ENCODE measurements at places on chromosomes 5 and 9.

DNA sequence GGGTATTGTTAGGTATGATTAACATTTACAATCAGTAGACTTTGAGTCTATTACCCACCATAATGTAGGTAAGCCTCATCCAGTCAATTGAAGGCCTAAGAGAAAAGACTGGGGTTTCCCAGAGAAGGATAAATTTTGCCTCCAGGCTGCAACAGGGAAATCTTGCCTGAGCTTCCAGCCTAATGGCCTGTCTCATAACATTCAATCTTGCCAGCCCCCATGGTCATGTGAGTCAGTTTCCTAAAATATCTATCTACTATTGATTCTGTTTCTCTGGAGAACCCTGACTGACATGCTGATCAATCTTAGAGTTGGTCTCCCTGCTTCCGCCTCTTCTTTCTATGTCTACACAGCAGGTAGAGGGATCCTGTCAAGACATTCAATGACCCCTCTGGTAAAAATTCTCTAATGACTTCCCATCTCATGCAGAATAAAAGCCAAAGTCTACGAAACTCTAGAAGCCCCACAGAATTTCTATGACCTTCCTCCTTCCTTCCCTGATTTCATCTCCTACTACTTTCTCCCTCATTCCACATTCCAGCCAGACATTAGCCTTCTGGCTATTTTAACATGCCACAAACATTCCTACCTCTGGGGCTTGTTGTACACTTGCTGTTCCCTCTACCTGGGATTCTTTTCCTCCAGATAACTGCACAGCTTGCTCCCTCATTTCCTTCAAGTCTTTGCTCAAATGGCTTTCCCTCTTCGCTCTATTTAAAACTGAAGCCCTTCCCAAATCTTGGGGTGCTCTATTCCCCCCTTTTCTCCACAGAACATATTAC lies 60.2 kb downstream of the FBXW11 start:
- DNase-seq = no peak

- DNase-seq = no peak
These were observed 149.1 kb upstream of the VCAN start for GRCh38 chr5:83322273-83322924.

GRCh38 chr5:163585206-163585605 lies 79.8 kb downstream of the MAT2B start:
- DNase-seq = no peak

DNA sequence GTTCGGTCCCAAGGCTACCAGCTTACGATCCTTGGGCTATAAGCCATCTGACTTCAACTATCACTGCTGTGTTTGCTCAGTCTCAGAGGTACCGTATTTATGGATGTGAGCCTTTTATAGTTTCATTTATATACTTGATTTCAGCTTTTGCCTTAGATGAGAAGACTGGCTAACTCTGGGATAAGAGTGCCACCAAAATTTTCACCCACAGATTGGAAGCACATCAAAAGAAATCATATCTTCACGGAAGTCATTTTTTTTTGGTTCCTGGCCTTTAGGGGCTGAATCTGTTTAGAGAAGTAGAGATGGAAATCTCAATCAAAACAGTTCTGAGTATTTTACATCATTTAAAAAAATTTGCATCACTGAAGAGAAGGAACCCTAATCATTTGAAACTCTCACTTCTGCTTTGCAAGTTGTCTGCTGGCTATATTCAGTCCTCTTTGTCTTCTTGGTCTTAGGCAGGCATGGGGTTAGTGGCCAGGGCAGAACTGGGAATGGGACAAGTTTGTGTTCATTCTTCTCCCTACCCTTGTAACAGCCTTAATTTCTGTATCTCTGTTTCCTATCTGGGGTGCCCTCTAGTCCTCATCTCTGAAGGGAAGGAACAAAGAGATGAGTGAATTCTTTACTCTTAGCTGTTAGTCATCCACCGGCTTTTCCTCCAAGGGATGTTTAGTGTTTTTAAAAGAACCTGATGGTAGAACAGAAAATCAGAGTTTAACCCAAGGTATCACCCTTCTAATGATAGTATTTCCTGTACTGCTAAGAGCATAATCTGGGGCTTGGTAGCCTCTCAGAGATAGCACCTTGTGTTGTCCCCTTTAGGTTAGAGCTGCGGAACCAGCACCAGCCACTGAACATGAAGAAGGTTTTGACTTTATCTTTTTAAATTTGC lies 14.1 kb upstream of the TNFAIP8 start:
- no peak for DNase-seq

GRCh38 chr5:107373549-107374263 lies 297.0 kb downstream of the EFNA5 start:
- DNase-seq = no peak

DNA sequence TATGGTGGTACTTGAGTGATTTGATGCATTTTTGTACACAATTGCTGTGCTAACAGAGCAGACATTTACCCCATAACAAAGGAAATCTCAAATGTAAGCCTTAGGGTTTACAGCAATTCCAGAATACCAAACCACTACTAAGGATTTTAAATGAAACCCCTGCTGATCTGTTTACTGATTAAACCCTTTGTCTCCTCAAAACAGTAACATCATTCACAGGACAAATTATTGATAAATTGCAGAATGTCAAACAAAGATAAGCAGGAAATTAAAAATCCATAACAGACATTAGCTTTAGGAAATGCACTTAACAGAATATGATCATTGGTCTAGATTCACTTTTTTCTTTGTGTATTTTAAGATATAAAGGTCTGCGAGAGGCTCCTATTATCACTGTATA lies 1016.4 kb upstream of the DMAC1 start:
- peak; percentile 8 for DNase-seq

DNA sequence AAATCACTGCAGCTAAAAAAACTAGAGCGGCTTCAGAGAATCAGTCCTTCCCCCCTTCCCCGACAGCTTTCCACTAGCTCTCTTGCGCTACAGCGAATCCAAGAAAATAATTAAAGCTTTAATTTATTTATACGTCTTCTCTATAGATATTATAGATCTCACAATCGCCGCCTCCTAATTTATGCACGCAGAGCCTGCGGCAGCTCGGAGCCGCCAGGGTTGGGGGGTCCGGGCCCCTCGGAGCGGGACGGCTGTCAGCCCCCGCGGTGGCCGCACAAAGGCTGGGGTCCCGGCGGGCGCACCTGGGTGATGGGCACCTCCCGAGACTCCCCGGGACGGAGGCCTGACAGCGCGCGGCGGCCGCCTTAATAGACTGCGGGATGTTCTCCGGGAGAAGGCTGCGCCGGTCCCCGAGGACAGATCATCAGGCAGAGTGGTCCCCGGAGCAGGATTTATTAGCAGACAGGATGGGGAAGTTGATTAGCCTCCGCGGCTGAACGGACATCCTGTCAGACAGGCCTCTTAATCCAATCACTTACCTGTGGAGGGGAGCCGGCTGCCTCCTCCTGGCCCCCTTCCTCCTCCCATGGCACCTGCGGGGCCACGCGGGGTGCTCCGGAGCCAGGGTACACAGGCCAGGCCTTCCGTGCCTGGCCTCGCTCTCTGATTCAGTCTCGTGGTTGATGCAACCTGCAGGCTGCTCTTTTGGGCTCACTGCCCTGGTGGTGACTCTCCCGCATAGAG lies 166.8 kb downstream of the MELK start:
- peak; percentile 47 for DNase-seq

GRCh38 chr5:95102080-95102479 lies 182.8 kb downstream of the MCTP1 start:
- no peak for DNase-seq

DNA sequence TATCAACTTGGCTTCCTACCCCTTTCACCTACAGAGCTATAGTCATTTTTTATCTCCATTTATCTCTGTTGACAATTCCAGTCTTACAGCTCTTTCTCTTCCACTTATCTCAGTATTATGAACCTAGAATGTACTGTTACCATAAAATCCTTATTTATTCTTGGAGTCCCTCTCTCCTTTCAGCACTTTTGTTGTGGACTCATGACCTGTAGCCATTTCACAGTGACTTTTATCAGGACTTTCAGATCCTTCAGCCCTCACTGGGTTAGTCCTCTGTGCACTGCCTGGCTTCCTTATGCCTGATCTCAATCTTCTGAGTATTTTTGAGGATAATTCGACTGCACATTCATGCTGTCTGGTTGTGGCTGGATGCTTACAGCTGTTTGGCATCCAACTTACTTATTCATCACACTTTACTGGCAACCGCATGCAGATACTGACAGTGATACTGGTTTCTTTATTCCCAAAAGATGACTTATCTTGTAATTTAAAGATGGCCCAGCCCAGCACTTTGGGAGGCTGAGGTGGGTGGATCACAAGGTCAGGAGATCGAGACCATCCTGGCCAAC lies 293.3 kb downstream of the MAN2A1 start:
- DNase-seq = no peak

DNA sequence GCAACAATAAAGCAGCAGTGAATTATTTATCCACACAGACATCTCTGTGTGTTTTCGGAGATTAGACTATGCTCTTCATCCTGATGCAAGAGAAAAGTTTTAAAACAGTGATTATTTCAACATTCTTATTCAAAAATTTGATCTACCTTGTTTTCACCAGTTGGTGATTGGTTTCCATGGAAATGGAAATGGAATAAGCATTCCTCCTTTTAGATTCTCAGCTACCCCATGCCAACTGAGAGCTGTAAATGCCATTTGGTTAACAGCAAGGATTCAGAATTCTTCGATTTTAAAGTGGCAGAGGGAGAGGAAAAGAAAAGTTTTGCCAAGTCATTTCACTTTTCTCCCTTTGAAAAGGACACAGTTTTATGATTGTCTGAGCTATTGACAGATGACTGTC lies 154.7 kb downstream of the PCSK5 start:
- DNase-seq = no peak

GRCh38 chr9:98038958-98039357 lies 17.6 kb upstream of the NANS start:
- DNase-seq = no peak

GRCh38 chr9:113597390-113598241 lies 134.1 kb downstream of the RGS3 start:
- no peak for DNase-seq

- DNase-seq = no peak
These were observed 4.1 kb downstream of the SLC1A1 start for GRCh38 chr9:4494332-4494731.

DNA sequence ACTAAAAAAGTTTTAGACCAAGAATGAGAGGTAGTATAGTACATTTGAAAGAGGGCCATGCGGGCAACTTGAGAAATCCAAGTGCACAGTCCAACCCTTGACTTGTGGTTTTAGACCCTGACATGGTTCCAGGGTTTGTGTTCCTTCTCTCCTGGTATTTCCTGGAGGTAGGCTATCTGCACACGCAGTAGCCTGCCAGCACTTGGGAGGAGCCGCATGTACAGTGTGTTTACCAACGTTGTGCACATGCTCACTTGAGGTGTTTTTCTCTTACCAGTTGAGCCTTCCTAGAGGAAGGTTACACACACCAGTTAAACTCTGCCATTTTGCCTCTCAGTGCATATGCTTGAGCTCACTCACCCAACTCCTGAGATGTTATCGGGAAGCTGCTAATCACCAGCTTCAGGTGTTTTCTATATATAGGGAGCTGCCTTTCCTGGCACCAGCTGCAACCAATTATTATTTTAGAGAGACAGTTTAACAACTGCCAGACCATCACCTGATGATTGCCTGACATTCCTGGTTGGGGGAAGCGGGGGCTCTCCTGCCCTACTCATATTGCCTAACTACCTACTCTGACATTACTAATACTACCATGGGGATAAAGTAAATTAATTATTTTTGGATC lies 593.4 kb upstream of the TUSC1 start:
- no peak for DNase-seq

DNA sequence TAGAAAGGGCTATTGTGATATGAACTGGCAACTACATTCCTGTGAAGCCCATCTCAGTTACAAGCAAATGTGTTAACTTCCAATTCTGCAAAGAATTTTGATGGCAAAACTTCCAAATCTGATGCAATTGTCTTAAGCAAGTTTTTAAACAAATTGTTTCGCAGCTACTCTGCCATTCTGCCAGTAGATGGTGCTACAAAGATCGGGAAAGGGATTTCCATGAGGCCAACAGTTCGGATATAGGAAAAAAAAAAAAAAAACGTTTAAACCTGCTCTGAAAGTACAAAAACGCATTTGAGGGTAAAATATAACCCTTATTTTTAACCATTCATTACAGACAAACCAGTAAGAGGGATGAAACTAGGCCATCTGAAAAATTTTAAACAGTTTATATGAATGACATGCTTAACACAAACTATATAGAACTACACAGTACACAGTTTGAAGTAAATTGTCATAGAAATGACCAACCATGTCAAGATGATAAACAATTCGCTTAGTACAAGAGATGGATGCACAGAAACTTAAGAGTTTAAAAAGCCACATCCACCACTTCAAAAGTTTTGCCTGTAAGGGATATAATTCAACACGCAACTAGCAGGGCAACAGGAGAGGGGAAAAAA lies 2.2 kb downstream of the HNRNPA0 start:
- peak; percentile 32 for DNase-seq

DNA sequence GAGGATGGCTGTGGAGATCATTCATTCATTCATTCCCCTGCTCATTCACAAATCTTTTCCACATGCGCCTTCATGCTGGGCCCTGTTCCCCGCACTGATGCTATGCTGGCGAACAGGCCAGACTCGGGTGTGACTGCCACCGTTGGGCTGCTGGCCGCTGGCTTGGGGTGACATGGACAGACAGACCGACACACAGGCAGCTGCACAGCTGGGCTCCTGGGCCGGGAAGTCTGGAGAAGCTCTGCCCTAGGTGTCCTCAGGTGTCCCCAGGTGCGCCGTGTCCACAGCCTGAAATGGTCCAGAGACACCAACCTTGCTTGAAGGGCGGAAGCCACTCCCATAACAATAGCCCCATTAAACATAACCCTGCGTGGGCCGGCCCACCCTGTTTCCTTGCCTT lies 35.0 kb upstream of the BARHL1 start:
- DNase-seq = no peak

DNA sequence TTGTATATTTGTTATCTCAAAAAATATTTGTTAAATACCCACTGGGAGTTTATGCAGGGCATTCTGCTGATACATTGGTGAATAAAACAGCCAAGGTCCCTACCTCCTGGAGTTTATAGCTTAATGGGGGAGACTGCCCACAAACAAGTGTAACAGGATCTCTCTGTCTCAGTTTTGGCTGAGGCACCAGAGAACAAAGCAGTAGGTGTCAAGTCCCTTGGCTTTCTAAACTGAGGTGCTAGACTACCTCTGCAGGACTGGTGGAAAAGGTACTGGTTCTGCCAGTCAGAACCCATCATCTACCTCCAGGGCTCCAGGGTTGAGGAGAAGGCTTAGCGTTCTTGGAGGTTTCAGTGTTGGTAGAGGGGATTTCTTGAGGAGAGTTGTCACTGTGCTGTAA lies 188.4 kb upstream of the ELL2 start:
- no peak for DNase-seq

DNA sequence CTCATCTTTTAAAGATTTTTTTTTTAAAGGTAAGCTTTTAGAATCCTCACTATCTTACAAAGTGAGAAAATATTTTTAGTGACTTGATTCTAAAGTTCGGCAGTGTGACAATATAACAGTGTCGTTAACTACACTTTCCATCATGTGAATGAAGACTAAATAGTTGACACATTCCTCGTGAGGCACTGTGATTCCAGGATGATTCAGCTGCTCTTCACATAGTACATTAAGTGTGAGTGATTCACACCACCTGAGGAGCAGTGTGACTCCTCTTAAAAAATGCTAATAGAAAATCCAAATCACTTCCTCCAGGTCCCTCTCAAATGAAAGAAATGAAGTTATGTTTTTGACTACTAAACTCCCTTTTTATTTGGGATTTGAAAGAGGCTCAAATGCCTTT lies 589.5 kb downstream of the GABRG2 start:
- DNase-seq = no peak
